ENCODE measurements at places on chromosomes 12 and 14. TPM values are rescaled to one million over a fixed set of nuclear protein-coding genes. Genes with fewer than 3 reads are reported as not detected.

DNA sequence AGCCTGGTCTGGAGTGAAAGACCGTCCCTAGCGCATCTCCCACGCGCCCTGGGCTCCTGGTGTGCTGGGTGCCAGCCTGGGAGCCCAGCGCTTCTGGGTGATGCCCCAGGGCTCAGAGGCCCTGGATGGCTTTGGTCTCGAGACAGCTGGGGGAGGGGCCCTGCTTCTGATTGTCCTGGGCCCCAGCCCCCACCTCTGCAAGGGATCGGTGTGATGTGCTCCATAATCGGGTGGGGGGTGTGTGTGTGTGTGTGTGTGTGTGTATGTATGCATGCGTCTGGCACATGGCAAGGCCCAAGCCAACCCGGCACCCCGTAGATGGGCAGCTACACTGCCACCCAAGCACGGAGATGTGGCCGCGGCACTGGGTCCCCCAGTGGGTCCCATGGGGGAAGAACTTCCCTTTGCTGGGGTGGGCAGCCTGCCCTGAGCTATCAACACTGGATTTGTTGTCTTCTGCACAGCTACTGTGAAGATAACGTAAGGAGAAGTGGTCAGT is 3.1 kb downstream of the ZBTB42 start:
- peaks cover 21% of the 10 kb centered on the region for H3K4me1 ChIP-seq
- H3K36me3 ChIP-seq = no peaks in the 10 kb centered on the region
- H3K27ac ChIP-seq = no peak overlapping the region
- DNase-seq = no peak
- no peak overlapping the region for H3K4me3 ChIP-seq

DNA sequence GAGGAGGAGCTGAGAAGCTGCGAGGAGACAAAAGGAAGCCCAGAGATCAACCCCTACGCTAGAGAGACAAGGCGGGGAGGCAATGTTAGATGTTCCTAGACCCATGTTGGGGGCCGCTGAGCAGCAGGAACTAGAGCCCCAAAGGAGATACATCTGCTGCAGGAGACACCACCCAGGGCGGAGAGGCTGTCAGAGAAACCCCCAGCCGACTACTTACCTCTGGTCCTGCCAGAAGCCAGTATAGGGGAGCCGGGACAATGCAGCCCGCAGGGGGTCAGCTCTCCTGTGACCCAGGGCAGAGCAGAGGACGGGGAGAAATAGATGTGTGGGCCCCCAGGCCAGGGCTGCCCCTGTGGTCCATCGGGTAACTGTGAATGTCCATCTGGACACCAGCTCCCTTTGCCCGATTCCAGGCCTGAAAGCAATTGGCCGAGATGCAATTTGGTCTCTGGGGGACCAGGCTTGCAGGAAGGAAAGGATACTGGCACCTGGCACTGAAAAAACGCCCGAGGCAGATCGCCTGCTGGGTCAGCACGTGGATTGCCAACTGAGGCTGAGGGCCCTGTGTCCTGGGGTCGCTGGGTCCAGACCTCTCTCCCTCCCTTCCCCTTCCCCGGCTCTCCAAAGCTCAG is 34.9 kb downstream of the SYNE3 start:
- peaks cover 36% of the 10 kb centered on the region for H3K36me3 ChIP-seq
- H3K4me3 ChIP-seq = no peak overlapping the region
- H3K27ac ChIP-seq = peak overlapping the region; percentile 79
- H3K4me1 ChIP-seq = peaks cover 50% of the 10 kb centered on the region
- H3K27me3 ChIP-seq = no peaks in the 10 kb centered on the region

DNA sequence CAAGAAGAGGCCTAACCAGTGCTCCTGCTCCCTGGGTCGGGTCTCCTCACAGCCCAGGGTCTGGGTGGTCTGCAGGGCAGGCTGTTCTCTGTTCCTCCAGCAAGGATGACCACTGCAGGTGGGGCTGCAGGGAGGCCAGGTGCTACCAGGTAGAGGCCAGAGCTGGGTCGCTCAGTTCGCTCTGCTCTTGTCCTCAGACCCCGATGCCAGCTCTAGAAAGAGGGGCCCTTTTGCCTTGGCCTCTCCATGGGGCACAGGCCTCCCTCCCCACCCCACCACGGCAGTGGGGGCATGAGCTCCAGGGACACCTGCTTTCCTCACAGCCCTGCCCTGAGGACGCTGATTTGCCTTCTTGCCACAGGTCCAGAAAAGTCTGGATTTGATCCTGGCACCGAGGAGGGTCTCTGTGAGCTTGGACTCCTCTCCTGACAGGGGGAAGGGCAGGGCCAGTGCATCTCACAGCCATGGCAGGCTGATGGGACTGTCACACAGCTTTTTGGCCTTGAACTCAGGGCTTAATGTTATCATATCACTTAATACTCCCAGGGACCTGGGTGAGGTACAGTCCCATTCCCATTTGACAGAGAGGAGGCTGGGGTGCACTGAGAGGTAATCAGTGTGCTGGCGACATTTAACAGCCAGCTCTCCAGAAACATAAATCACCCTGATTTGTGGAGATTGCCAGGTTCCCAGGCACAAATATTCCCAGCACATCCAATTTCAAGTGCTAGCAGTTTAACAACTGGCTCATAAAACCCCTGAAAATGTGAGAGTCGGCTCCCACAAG is 273.0 kb upstream of the SFSWAP start:
- H3K27ac ChIP-seq = no peak overlapping the region
- H3K4me1 ChIP-seq = peaks cover 3% of the 10 kb centered on the region
- no peaks in the 10 kb centered on the region for H3K36me3 ChIP-seq
- no peak overlapping the region for H3K4me3 ChIP-seq

GRCh38 chr12:133215724-133216123 is 20.0 kb downstream of the ANHX start:
- H3K27me3 ChIP-seq = no peaks in the 10 kb centered on the region
- no peak overlapping the region for H3K4me3 ChIP-seq
- no peak for DNase-seq
- H3K36me3 ChIP-seq = peaks cover 9% of the 10 kb centered on the region
- H3K4me1 ChIP-seq = no peaks in the 10 kb centered on the region

DNA sequence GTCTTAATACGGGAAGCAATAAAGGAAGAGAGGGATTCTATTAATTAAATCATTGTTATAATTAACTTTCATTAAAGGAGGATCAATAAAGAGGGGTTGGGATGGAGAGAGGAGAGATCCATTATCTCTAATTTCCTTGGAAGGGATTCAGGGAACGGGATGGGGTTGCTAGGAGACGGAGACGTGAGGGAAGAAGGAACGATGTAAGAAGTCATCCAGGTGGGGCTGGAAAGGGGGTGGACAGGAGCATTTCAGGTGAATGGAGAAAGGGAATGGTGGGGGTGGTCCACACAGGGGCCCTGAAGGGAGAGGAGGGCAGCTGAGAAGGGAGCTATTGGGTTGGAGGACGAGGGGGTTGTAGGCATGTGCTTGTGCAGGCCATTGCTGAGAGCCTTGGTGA is 17.2 kb downstream of the CALCOCO1 start:
- H3K36me3 ChIP-seq = no peaks in the 10 kb centered on the region
- H3K27me3 ChIP-seq = peaks cover 27% of the 10 kb centered on the region
- no peaks in the 10 kb centered on the region for H3K4me1 ChIP-seq
- no peak for DNase-seq
- no peak overlapping the region for H3K4me3 ChIP-seq

The C12orf75 gene
- total RNA-seq = 312 TPM

The OLR1 gene
- total RNA-seq = not detected

The PARP2 gene
- 27.1 TPM for total RNA-seq

All from activated CD4-positive, alpha-beta memory T cell treated with anti-CD3 and anti-CD28 coated beads, Interleukin-2, amount 10 ng/mL, durations not matched to agents 7 days and 5 days (primary cell).